ENCODE measurements at places on chromosomes 3 and 15.

- no peak for DNase-seq
Observed at GRCh38 chr3:119672776-119673175, 4.4 kb downstream of the COX17 start.

DNA sequence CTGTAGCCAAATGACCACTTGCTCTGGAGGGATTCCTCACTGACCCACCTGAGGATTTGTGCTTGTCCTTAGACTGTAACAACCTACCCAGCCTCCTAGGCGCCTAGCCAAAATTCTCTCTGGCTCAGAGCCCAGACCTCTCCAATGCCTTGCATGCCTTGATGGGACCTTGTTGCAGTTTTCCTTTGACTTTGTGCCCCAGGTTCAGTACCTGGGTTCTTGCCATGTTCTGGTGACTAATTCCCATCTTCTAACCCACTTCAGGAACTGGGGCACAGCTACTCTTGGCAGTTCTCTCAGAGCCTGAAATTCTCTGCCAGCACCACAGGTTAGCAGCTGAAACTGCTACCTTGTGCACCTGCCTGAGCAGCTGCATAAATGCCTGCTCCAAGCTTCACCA is 27.0 kb upstream of the UBE3A start:
- no peak for DNase-seq

- DNase-seq: no peak
Observed at GRCh38 chr3:132606085-132606484, 9.0 kb downstream of the ACKR4 start.

DNA sequence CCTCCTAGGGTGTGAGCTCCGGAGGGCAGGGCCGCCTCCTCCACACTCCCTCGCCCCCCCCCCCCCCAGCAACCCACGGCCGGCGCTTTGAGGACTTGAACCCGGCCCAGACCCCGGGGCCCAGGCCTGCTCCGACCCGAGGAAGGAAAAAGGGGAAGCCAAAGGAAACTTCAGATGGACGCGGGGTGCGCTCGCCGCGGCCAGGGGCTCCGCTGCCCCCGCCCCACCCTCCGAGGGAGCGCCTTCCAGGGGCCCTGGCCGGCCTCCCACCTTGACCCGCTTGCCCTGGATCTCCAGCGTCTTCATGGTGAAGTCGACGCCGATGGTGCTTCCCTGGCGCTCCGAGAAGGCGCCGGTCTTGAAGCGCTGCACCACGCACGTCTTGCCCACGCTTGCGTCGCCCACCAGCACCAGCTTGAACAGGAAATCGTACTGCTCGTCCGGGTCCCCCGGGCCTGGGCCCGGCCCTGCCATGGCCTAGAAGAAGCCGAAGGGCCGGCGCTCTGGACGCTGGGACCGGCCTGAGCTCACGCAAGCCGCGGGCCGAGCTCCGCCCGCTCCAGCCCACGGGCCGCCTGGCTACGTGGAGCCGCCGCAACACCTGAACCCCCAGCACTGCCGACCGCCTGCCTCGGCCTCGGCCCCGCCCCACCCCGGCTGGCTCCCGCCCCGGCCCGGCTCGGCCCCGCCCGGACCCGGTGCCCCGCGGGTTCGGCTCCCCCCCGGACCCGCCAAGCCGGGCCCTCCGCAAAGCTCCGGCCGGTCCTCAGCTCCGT is 400 bp downstream of the RAB43 start:
- DNase-seq: no peak

- no peak for DNase-seq
Observed at GRCh38 chr15:84831613-84832012, 14.5 kb downstream of the ALPK3 start.

- no peak for DNase-seq
Observed at GRCh38 chr3:16300307-16300706, 35.3 kb downstream of the OXNAD1 start.

DNA sequence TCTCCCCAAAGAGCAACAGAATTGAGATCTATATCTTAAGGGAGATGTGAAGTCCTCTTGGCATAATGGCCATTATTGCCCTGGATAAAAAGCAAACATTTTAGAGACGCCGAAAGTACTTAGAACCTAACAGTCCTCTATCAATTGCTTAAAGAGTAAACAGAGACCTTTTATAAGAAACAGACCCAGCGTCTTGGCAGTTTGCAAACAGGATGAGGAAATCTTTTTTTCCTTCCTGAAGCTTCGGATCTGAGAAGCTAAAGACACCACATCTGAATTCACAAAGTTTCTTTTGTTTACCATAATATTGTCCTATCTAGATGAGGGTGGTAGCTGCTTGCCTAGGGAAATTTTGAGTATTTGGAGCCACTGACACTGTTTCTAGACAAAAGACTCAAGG is 59.9 kb upstream of the LIMD1 start:
- no peak for DNase-seq

DNA sequence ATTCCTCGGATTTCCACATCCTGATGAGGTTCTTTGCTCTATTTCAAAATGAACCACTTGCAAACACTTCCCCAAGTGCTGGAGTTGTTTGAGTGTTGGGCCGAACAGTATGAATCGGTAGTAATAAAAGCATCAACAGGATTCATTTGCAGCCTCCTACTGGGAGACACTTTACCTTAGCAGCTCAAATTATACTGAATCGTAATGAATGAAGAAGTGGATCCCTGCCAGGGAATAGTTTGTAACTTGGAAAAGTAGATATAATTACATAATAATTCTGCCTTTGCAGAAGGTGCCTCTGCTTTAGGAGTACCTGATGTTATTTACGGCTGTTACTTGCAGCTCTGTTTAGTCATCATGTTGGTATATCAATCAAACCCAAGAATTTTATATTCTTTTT is 669.1 kb downstream of the CADM2 start:
- DNase-seq: no peak
